Fibroblast of upper back skin (primary cell): ENCODE measurements at places on chromosomes 2 and 18.

- DNase-seq = no peak
These were observed 94.0 kb upstream of the ITGA4 start for GRCh38 chr2:181363164-181363563.

DNA sequence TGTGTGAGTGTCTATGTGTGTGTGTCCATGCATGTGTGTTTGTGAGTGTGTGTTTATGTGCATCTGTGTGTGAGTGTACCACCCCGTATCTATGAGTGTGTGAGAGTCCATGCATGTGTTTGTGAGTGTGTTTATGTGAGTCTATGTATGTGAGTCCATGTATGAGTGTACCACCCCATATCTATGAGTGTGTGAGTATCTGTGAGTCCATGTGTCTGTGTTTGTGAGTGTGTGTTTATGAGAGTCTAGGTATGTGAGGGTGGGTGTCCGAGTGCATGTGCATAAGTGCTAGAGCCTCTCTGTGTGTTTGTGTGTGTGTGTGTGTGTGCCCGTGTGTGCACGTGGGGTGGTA is 86.0 kb upstream of the ATG16L1 start:
- no peak for DNase-seq

- DNase-seq = no peak
These were observed 76.2 kb upstream of the STAM2 start for GRCh38 chr2:152251811-152252210.

GRCh38 chr2:357811-358210 is 69.9 kb upstream of the ALKAL2 start:
- no peak for DNase-seq

DNA sequence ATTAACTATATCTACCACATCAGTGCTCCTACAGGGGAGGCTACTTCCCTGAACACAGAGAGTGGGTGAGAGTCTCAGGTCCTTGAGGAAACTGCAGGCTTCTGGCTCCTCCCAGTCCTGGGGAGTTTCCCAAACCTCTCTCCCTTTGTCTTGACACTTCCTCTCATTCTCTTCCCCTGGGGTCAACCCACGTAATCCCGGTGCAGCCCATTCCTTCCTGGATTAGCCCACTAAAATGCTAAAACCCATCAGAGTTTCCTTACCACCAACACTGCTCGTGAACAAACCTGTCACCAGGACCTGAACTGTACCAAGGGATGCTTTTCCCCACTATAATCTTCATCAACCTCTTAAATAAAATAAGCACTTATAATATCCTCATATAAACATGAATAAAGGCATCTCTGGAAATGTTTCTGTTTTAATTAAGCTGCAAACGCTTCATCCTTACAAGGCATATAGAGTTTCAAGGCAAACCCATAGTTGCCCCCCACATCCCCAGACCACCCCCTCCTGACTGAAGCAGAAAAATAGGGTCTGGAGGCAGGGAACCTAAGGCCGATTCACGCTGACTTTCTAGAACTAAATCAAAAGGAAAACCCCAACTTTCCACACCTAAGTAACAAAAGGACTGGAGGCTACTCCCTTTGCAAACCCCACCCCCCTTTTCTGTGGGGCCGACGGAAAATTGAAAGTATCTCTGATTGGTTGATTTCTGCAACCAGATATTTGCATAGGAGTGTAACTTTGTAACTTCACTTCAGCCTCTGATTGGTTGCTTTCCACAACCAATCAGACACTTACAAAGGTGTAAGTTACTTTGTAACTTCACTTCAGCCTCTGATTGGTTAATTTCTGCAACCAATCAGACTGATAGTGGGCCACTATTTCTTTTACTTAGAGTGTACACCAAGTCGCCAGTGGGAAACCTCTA is 19.0 kb downstream of the TMSB10 start:
- peak; percentile 74 for DNase-seq

- DNase-seq = no peak
These were observed 75.4 kb downstream of the EMX1 start for GRCh38 chr2:72992734-72993102.

- peak; percentile 35 for DNase-seq
These were observed 139.2 kb downstream of the LAMA3 start for GRCh38 chr18:23828426-23828825.

GRCh38 chr2:73449404-73449803 is 63.8 kb downstream of the ALMS1 start:
- no peak for DNase-seq

- DNase-seq = no peak
These were observed 150.4 kb upstream of the CDH19 start for GRCh38 chr18:66754335-66754734.

DNA sequence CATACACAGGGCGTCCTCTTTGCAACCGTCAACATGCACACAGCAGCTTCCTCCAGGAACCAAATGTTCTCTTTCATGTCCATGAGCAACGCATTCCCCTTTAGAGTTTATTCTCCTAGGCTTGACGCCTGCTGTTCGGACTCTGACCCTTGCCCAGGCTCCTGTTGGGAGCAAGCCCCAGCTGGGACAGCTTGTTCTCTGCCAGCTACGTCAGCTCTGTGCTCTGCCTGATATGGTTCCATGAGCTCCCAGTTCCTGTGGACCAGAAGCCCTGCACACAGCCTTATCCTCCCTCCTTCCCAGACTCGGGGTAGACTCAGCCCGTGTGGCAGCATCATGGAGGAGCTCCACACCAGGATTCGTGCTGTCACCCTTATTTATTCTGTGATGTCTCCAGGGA is 253.1 kb upstream of the PXDN start:
- no peak for DNase-seq

- no peak for DNase-seq
These were observed 42.6 kb upstream of the MTCL1 start for GRCh38 chr18:8662560-8663255.

- no peak for DNase-seq
These were observed 75.5 kb upstream of the CTAGE1 start for GRCh38 chr18:22493255-22493654.
